Activated T-helper 1 cell treated with anti-CD3 and anti-CD28 coated beads, Interleukin-12 subunit alpha, Interleukin-12 subunit beta, Interleukin-2, Interleukin-4 antibody, amounts not matched to agents 30 ng/mL and 10 ng/mL and 1 ng/mL, durations not matched to agents 14 hours and 24 hours and 36 hours (primary cell): ENCODE measurements at places on chromosomes 6 and 20. TPM values are rescaled to one million over a fixed set of nuclear protein-coding genes. Genes with fewer than 3 reads are reported as not detected.
A peak's percentile ranks its signal among the peaks of the same experiment; 100 is the strongest.

The PGC gene
- total RNA-seq, result 0.60 TPM in 1 of 2 replicates, not detected in the other

The GNL1 gene
- 86.3 and 92.4 TPM in 2 replicates for total RNA-seq

The ERVFRD-1 gene
- not detected in 2 replicates for total RNA-seq

DNA sequence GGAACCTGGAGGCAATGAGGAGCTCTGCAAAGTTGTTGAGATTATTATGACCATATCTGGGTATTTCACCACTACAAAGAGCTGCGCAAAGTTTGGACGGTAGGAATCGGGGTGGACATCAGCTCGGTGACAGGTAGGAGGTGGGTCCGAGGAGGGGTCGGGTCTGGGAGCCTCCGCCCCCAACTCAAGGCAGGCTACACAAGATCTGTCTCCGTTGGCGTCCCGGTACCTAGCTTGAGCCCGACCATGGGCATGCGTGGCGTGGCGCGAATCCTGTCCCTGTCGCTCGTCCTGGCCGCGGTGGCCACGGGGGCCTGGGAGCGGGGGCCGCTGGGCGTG is 40.2 kb upstream of the ZNFX1 start:
- DNase-seq, result no peak
- H3K36me3 ChIP-seq, result no peaks in the 10 kb centered on the region
- peaks cover 15% of the 10 kb centered on the region for H3K4me1 ChIP-seq
- H3K27ac ChIP-seq, result no peak overlapping the region
- peaks cover 66% of the 10 kb centered on the region for H3K27me3 ChIP-seq

DNA sequence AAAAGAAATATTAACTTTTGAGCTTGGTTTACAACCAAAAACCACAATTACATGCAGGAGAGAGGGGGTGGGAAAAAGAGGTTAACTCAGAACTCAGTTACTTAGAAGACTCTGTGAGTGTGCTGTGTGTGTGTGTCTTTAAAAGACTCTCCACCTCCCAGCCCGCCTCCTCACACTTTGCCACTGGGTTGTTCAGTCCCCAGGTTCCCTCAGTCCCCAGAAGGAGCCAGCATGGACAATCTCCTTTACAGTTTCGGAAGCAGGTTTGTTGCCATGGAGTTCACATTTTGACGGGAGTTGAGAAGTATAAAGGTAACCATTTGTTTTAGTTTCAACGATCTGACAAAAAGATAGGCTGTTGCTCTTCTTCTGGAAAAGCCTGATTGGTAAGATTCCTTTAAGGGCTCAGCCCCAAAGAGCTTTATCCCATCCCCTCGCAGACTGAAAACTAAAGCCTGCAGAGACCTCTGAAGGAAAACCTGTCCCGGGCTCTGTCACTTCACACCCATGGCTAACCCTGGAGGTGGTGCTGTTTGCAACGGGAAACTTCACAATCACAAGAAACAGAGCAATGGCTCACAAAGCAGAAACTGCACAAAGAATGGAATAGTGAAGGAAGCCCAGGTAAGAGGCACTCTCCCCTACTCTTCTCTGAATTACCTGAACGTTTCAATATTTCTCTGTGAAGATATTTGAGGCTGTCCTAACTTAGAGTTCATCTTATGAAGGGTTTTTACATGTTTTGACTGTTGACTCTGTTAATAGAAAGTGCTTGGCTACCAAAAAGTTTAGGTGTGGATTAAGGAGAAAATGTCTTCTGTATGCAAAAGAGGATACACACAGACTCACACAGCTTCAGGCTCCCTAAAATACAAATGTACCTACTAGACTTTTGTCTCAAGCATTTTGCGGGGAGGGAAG is at the start of gene SPTLC3:
Gene SPTLC3, plus strand, starts transcription at position 212 of the 921 bp plus-strand sequence. Its CDS starts 296 bp downstream, at position 508.
- H3K4me1 ChIP-seq, result peaks cover 35% of the 10 kb centered on the region
- peaks cover 4% of the 10 kb centered on the region for H3K27me3 ChIP-seq
- H3K4me3 ChIP-seq, result peak within 1 kb of the TSS; percentile 43
- no peaks in the 10 kb centered on the region for H3K36me3 ChIP-seq
- DNase-seq, result no peak
- peak within 1 kb of the TSS; percentile 49 for H3K27ac ChIP-seq

- H3K27ac ChIP-seq, result no peak overlapping the region
- no peaks in the 10 kb centered on the region for H3K36me3 ChIP-seq
- DNase-seq, result no peak
- peaks cover 31% of the 10 kb centered on the region for H3K27me3 ChIP-seq
- H3K4me3 ChIP-seq, result no peak overlapping the region
Measured at GRCh38 chr6:32430179-32430578, 9.5 kb upstream of the HLA-DRA start.

- H3K27ac ChIP-seq, result peak overlapping the region; percentile 61
- peaks cover 36% of the 10 kb centered on the region for H3K4me1 ChIP-seq
- H3K27me3 ChIP-seq, result no peaks in the 10 kb centered on the region
- no peak overlapping the region for H3K4me3 ChIP-seq
- DNase-seq, result peak; percentile 53
Measured at GRCh38 chr20:10558635-10559187, 115.1 kb downstream of the JAG1 start.

DNA sequence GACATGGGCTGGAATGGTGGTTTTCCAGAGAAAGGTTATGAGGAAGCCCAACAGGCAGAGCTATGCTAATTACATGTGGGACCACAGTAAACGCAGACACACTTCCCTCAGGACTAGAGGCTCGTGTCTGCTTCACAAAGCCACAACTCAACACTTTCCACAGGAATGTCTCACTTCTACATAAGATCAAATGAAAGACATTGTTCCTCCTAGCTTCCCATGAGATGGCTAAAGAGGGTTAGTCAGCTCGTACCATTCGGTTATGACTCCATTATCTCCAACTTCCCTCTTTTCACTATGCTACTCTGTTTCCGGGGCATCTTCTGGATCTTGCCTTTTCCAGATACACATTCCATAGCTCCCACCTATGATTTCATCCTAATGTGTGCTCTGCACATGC is 29.1 kb upstream of the ZC3H12D start:
- DNase-seq, result no peak
- peaks cover 33% of the 10 kb centered on the region for H3K36me3 ChIP-seq
- no peaks in the 10 kb centered on the region for H3K27me3 ChIP-seq

DNA sequence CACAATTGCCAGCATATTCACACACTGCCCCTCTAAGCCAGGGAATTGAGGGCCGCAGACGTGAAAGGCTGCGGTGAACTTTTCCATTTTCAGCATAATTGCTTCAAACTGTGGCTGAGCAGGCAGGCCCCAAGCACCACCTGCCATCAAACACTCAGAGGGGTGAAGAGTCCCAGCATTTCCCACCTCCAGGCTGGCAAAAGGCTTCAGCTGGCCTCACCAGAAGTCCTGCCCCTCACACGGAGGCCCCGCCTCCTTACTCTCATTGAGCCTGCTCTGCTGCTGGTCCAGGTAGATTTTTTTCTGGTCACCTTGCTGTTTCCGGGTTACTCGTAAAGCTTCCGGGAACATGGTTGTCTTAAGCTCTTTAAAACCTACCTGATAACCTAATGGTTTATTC is 52.0 kb upstream of the PRELID3B start:
- H3K36me3 ChIP-seq, result no peaks in the 10 kb centered on the region
- no peaks in the 10 kb centered on the region for H3K4me1 ChIP-seq
- DNase-seq, result no peak
- no peak overlapping the region for H3K4me3 ChIP-seq
- no peak overlapping the region for H3K27ac ChIP-seq

GRCh38 chr6:52526634-52527033 is 50.2 kb downstream of the TRAM2 start:
- H3K27ac ChIP-seq, result no peak overlapping the region
- no peak for DNase-seq
- H3K4me3 ChIP-seq, result no peak overlapping the region
- peaks cover 1% of the 10 kb centered on the region for H3K36me3 ChIP-seq

GRCh38 chr20:17887331-17888030 is 81.1 kb downstream of the SNX5 start:
- no peak for DNase-seq
- H3K27me3 ChIP-seq, result peaks cover 24% of the 10 kb centered on the region
- H3K36me3 ChIP-seq, result no peaks in the 10 kb centered on the region
- no peak overlapping the region for H3K27ac ChIP-seq
